ENCODE measurements at places on chromosomes 6 and 20.

DNA sequence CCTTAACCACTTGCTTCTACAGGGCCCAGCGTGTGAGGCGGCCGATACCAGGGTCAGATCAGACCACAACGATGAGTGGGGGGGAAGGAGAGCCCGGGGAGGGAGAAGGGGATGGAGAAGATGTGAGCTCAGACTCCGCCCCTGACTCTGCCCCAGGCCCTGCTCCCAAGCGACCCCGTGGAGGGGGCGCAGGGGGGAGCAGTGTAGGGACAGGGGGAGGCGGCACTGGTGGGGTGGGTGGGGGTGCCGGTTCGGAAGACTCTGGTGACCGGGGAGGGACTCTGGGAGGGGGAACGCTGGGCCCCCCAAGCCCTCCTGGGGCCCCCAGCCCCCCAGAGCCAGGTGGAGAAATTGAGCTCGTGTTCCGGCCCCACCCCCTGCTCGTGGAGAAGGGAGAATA is 2.8 kb downstream of the RING1 start:
- no peak for DNase-seq

DNA sequence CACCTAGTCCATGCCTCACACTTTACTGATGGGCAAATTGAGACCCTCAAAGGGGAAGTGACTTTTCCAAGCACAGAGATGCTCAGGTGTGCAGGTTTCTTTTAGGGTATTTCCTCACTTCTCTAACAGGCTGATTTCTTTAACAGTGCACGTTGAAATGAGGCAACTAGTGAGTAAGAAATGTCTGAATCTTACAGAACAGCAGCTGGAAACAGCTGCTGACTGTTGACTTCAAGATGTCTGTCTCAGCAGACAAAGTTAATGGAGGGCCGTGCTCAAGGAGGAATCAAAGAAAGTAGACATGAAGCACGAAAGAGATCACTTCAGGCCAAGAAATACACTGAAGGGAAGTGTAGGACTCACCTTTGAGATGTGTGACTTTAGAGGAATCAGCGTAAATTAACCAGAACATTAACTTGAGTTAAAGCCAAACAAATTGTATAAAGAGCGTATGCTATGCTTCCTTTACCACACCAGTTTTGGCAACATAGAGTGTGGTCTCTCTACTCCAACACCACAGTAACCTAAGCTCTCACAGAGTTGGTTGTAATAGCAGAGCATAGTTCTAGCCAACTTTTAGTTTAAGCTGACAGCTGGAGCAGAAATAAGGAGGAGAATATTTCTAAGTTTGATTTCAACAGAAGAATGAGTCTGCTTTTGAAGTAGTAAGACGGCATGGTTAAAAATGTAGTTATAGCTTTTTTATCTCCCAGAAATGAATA is 60.9 kb downstream of the SAMD3 start:
- no peak for DNase-seq

GRCh38 chr6:3230900-3231246 is 3.4 kb upstream of the TUBB2B start:
- peak; percentile 61 for DNase-seq

DNA sequence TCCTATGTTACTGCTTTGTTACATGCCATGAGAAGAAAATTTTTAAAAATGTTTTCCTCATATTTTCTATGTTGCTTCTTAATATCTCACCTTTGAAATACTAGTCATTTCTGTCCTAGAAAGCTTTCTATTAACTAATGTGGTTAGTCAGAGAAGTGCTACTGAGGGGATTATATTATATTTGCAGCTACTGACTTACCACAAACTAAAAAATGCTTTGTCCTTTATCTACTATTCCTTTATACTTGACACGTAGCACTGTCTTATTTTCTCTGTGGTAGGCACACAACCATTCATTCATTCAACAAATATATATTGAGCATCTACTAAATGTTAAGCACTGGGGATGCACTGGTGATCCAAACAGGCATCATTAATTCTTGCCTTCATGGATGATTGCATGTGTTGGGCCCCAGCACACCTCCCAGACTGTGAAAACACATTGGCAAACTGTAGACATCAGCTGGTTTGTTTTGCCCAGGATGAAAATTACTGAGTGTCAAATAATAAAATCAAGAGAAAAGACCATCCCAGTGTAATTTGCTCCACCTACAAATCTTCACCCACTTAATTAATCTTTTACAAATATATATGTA is 10.7 kb upstream of the MLIP start:
- DNase-seq = no peak

- DNase-seq = no peak
Observed at GRCh38 chr20:17856024-17856564, 112.5 kb downstream of the SNX5 start.

DNA sequence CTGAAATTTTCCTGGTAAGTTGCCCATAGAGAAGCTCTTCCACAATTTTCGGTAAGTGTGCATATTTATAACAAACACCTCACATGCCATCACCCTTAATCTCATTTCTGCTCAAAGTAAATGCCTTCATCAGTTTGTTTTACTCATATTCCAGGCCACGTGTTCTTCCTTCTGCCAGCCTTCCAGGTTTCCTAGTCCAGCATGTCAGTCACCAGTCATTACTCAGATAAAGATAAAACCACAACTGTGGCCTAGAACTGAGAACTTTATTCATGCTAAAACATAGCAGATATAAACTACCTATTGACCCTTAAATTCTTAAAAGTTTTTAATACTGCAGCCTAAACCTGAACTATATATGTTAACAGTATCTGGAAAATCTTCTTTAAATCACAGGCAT is 149.5 kb upstream of the SLC22A16 start:
- DNase-seq = no peak

GRCh38 chr6:19157486-19157885 is 679.7 kb upstream of the ID4 start:
- no peak for DNase-seq

GRCh38 chr20:1275919-1276318 is 9.8 kb downstream of the SNPH start:
- DNase-seq = no peak

DNA sequence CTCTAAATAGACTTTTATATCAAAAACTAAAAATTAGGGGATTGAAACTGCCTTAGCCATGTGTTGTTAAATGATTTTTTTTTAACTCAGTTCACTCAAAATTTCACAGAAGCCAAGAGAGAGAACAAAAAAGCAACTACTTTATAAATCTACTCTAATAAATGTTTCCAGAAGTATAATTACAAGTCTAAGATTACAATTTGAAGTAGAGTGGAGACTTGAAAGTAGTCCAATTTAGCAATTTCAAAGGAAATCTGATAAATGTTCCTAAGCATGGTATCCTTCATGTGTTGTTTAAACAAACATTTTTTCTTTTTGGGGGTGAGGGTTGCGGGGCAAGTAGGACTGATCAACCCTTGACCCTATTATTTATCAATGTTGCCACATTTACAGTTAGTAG is 72.6 kb downstream of the PHIP start:
- DNase-seq = no peak

DNA sequence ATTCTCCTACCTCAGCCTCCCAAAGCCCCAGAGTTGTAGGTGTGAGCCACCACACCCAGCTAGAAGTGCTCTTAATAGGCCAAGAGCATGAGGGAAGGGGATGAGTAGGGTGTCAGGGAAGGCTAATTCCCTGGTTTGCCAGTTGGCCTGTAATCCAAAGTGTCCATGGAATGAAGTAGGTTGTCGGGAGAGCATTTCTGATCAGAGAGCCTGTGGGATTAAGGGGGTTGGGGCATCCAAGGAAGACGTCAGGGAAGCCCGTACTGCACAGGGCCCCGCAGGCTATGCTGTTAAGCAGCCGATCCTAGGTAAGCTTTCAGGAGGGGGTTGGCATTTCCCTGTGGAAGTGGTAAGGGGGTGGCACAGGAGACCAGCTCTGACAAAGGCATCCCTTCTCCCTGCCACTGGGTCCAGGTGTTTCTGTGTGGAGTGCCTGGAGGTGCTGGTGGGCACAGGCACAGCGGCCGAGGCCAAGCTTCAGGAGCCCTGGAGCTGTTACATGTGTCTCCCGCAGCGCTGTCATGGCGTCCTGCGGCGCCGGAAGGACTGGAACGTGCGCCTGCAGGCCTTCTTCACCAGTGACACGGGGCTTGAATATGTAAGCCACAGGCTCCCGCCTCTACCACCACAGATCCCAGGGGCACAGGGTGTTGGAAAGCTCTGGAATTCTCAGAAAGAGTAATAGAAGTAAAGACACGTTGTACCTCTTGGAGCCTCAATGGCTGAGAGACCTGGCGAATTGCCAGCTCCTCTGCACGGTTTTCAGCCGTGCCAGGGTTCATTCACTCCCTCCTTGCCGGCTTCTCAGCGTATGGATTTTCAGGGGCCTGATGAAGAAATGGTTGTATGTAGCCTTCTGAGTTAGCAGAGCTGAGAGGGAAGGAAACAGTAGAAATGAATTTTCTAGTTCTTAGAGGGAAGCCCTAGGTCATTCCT is 21.4 kb upstream of the MAPRE1 start:
- no peak for DNase-seq

- DNase-seq = no peak
Observed at GRCh38 chr20:42360621-42361020, 742.4 kb upstream of the CHD6 start.

GRCh38 chr6:11366183-11366933 is 133.9 kb upstream of the NEDD9 start:
- DNase-seq = no peak

DNA sequence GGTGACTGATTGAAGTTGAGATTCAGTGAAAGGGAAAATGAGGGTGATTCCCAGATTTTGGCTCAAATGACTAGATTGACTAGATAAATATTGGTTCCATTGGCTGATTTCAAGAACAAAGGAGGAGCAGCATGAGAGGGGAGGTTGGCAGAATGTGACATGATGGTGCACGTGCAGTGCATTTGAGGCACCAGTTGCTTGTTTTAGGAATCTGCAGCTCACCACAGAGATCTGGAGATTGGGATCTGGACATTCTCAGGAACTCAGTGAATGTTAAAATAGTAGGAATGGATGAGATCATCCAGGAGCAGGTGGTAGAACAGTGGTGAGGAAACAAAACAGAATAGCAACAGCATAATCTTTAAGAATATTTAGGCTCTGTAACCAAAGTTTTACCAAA is 496.3 kb downstream of the DHX35 start:
- no peak for DNase-seq

GRCh38 chr6:166927935-166928643 is 28.3 kb downstream of the RNASET2 start:
- DNase-seq = no peak

DNA sequence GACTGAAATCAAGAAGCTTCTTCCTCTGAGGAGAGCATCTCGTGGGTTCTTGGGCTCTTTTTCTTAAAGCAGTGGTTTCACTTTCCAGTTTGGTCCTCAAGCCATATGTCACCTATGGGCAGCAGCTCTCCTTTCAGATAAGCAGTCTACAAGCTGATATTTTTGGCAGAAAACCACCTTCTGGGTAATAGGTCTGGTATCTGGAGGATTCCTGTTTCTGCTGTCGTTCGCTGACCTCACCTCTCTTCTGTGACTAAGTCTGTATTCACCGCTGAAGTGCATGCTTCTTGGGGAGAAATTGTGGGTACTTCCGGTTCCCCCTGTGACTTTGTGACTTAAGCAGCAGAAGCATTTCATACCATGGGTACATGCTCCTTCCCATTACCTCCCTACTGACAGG is 193.6 kb downstream of the EDN1 start:
- no peak for DNase-seq

- no peak for DNase-seq
Observed at GRCh38 chr20:53557130-53557529, 36.5 kb downstream of the ZNF217 start.

DNA sequence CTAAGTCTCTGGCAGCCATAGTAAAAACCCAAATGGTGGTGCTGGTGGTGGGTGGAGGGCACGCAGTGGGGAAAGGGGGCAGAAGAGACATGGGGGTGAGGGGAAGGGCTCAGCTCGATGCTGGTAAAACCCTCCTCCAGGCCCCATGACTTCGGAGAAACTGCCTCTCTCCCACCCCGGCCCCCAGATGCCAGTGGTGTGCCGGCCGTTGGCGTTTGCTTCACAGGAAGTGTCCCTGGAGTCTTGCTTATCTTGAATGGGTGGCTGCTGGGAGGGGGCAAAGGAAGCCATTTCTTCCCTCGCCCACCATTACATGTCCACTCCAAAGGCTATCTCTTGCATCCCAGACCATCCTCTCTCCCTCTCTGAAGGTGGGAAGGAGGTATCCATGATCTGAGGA is 25.4 kb downstream of the VEGFA start:
- no peak for DNase-seq

DNA sequence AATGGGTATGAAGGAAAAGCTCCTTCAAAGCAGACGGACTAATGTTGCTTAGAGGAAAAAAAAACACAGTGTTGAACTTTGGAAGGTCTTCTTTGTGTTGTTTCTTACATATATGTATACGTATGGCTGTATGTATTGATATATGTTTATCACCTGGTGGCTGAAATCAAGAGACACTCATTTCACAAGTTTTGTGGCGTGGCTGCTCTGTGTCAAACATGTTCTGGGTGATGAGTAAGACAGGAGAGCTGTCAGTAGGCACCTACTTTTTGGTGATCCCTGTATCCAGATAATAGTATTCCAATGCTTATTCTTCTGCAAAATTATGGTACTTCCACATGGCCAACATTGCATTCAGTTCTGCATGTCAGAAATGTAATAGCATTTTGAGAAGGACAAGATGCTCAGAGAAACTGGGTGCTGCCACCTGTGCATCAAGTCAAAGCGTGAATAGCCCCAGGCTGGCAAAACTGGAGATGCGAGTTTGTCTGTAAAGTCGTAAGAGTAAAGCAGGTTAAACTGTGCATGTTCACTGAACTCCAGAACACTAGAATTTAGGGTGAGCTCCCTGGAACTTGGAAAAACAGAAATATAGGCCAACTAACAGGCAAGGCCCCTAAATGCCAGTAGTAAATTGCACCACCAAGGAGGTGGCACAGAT is 67.9 kb downstream of the ARMC2 start:
- DNase-seq = no peak

- DNase-seq = no peak
Observed at GRCh38 chr6:114446342-114446741, 103.5 kb upstream of the HS3ST5 start.

GRCh38 chr20:46089167-46089416 is 670 bp downstream of the NCOA5 start:
- DNase-seq = no peak

DNA sequence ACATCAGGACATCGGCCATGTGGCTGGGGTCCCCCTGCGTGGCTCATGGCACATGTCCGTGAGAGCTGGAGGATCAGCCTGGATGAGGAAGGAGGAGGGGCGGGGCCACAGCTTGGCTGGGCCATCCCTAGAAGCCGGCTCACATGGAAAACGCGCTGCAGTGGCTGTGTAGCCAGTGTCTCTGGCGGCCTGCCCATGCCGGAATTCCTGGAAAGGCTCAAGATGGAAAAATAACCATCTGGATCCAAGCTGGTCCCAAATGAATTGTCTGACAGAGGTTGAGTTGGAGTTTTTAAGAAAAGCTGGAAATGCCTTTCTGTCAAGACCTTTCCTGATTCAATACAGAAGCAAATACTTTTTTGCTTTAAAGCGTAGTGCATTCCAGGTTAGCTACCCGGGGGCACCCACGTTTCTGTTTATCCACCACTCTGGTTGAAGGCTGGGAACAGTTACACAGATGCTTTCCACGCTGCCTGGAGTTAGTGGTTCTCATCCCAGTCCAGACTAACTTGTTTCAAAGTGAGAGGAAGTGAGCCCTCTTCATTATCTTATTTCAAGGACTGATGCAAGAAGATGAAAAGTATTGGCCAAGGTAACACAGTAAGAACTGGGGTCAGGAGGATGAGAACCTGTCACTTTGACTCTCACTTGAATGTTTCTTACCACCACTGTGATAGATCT is 99.0 kb downstream of the GMPR start:
- DNase-seq = peak; percentile 32

All from midbrain (tissue), 1 donor.